ENCODE measurements at places on chromosomes 13 and 19.

- DNase-seq, result peak; percentile 79
These were observed 12.7 kb upstream of the PSMD8 start for GRCh38 chr19:38361633-38362075.

- DNase-seq, result no peak
These were observed 350.9 kb upstream of the TMTC4 start for GRCh38 chr13:101025519-101025918.

- DNase-seq, result no peak
These were observed 263.4 kb downstream of the UQCRFS1 start for GRCh38 chr19:28949535-28949934.

DNA sequence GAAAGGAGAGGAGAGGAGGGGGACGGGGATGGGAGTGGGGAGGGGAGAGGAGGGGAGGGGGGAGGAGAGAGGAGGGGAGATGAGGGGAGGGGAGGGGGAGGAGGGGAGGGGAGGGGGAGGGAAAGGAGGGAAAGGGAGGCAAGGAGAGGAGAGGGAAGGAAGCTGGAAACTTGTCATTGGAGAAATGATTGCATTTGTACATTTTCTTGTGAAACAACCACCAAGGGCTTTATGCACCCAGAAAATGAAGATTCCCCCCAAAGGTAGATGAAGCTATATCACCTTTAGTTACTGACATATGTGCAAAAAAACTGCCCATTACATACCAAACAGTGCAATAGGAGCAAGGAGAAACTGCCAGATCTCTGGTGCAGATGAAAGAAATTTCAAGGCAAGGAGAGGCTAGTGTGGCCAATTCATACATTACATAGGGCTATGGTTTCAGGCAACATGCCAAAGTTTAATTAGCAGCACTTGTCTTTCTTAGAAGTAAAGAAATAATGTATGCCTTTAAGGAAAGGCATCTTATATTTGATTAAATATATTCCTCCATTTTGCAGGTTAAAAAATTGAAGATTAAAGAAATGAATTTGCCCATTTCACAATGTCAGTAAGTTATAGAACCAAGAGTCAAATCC, 49.5 kb upstream of the STK24 start:
- DNase-seq, result no peak

DNA sequence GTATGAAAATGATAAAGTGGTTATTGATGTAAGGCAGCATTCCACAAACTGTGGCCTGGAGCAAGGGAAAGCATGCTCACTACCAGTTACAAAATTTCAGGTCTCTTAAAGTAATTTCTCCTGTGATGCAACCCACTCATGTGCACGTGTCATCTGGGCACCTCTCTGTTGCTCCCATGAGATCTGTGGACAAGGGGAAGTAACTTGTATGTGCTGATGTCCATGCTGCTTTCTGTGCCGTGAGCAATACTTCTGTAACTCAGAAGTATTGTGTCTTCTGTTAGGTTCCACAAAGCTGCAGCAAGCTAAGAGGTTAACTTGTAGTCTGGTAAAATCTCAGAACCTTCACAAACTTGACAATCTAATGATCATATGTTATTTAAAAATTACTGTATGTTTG, 930.0 kb upstream of the SLITRK6 start:
- no peak for DNase-seq

DNA sequence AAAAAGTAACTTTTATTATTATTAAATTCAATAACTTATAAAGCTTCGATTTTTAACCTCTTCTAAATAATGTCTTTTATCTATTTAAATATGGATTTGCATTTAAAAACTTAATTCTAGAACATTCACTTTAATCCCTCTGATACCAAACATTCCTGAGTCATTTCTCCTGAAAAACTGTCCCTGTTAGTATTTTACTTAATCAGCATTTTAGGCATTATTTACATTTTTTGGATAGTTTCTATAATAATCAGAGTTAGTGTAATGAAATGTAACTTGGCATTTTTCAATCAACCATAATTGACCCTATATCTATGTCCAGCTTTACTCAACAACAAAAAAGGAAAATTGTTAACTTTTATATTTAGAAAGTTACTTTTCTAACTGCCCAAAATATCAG, 428.1 kb downstream of the PCDH17 start:
- no peak for DNase-seq

DNA sequence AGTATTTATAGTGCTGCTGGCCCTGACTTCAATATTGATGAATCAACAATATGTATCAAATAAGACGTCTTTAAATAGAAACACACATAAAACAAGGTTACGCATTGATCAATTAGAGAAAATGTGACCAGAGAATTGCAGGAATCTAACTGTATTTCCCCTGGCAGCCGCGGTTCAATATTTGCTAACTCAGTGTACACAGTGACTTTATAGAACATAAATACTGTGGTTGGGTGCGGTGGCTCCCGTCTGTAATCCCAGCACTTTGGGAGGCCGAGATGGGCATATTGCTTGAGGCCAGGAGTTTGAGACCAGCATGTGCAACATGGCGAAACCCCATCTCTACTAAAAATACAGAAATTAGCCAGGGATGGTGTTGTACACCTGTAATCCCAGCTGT, 22.8 kb upstream of the UPF3A start:
- DNase-seq, result peak; percentile 26

DNA sequence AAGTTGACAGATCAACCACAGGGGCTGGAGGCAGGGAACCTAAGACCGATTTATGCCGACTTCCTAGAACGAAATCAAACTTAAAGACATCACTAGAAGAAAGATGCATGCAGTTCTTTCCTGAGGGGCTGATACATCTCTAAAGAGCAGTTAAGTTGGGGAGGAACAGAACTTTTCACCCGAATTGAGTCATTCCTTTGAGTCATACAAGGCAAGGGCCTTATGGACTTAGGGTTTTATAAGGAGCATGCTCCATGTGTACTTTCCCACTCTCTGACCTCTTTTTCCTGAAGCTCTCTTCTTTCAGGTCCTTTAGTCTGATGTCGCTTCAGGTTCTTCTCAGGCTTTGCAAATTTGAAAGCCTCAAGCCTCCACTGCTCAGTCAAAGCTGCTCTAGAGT, 7.9 kb upstream of the FBXL3 start:
- no peak for DNase-seq

GRCh38 chr13:75931116-75931515, 295.0 kb downstream of the LMO7 start:
- no peak for DNase-seq

DNA sequence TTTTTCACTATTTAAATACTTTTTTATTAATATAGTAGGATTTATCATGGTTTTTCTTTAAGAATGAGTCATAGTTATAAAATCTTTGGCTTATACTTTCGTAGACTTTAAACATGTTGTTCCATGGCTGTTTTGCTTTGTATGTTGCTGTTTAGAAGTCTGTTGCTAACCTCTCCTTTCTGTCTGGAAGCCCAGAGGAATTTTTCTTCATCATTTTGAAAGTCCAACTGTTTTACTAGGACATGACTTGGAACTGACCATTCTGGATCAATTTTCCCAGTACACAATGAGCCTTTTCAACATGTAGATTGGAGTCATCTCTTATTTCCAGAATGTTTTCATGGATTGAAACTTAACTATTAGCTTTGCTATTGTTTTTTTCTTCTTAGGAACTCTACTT, 7.9 kb downstream of the CAB39L start:
- DNase-seq, result no peak

DNA sequence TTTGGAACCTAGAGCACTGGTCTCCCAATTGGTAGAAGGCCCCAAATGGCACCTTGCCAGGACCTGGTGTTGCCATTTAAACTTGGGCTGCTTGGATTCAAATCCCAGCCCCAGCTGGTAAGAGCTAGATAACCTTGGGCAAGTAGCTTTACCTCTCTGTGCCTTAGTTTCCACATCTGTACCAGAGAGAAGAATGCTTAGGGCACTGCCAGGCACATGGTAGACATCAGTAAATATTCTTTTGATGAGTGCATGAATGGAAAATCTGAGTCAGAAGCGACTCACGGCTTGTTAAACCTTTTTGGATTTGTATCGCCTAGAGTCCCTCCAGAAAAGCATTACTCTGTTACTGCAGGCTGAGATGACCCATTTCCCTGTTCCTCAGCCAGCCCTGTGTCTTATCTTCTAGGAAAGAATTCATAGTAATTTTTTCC, 90.9 kb downstream of the SIPA1L3 start:
- no peak for DNase-seq

DNA sequence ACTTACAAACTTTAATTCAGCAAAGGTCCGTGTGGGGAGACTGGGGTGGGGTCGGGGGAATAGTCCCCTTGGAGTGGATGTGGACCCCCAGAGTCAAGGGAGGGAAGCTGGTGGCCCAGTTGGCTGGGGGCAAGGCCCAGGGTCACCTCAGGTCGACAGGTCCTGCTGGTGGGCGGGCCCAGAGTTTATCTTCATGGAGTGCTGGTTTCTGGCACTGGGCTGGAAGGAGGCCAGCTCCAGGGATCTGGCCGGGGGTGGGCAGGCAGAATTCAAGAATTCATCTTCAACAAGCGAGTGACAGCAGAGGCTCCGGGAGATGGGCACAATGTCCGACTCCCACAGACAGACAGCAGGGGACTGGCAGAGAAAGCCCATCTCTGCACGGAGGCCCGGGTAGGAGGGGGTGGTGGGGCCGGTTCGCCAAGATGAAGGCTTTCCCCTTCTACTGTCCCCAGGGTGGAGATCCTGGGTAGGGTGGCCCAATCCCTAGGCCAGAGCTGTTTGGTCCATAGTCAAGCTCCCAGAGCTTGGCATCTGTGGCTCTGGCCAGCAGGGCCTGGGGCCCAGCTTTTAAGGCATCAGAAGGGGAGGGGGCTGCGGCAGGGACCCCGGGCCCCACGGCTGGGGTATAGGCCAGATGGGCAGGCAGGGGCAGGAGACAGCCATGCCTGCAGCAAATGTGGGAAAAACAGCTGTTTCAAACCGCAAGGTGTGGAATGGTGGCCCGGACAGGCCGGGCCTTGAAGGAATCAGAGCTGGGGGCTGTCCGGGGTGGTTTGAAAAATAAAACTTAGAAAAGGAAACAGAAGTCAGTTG, 622 bp upstream of the FDX2 start:
- DNase-seq, result no peak

DNA sequence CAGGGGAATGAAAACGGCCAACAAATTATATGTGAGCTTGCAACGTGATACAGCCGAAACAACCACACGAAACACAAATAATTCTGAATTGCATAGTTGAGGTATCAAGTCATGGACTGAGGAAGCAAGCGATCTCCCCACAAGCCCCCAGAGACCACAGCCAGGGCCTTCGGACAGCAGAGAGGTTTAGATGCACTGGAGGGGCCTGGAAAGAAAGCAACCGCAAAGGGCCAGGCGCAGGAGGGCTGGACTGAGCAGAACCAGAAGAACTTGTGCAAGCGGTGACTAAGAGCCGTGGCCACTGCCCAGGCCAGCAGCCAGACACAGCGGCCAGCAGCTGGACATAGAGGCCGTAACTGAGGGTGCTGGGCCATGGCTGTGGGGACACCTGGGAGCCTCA, 131.4 kb downstream of the TNFRSF19 start:
- no peak for DNase-seq

GRCh38 chr19:35013041-35013819, 13.1 kb downstream of the GRAMD1A start:
- peak; percentile 16 for DNase-seq

GRCh38 chr19:48751845-48752495, 471 bp downstream of the FUT1 start:
- DNase-seq, result no peak

GRCh38 chr19:51573331-51573730, 2.2 kb downstream of the ZNF175 start:
- no peak for DNase-seq

DNA sequence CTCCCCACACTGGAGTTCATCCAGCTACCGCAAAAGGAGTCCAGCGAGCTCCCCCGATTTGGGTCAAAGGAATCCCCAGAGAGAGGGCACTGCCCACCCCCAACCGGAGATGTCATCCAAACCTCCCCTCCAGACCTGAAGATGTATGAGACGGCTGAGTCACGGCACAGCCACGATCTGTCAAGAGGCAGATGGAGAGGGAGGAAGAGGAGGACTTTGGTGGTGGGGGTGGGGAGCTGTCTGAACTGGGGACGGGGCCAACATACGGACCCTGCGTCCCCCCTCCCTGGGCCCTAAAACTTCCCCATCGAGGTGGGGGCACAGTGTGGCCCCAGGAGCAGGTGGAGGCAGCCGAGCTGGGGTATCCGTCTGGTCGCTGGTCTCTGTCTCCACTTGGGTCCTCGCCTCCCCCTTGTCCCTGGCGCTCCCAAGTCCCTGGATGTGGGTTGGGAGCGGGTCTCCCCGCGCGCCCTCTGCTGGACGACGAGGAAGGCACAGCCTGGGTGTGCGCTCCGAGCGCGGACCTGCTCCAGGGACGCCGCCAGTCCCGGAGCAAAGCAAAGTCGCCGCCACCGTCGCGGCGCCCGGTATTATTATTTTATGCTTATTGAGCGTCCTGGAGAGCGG, 3.8 kb downstream of the PDE4A start:
- peak; percentile 31 for DNase-seq

DNA sequence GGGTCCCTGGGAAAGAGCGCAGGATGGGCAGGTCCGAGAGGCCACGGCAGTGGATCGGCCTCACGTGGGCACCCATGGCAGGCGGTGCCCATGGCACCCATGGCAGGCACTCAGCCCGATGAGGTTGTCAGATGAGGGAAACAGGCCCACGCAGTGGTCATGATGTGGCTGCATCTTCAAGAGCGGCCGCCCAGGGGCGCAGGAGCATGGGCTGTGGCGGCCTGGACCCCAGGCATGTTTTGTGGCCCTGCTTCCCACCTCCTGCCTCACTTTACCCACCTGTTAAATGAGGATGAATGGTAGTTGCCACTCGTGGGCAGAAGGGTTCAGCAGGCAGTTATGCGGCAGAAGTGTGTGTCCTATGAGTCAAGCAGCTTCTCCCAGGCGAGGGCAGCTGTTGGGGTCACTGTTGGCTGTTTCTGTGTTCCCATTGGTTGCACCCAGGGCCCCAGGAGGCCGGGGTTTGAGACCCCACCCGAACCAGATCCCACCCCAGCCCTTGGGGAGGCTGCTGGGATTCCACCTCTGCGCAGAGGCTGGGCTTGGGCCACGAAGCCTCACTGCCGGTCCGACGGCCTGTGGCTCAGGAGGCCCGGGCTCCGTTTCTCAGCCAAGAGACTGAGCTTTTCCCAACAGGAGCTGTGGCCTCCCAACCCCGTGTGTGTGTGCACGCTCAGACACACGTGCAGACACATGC, 30.0 kb downstream of the CSNK1G2 start:
- DNase-seq, result no peak

GRCh38 chr19:2170219-2170618, 6.5 kb downstream of the DOT1L start:
- DNase-seq, result no peak

GRCh38 chr13:110430391-110431336, 123.6 kb downstream of the COL4A2 start:
- no peak for DNase-seq
